ENCODE measurements at places on chromosomes 3 and 15. TPM values are rescaled to one million over a fixed set of nuclear protein-coding genes. Genes with fewer than 3 reads are reported as not detected.

The AHSG gene
- total RNA-seq: not detected

The KCNMB2 gene
- not detected for total RNA-seq

The AGBL1 gene
- total RNA-seq: not detected

The ALG1L2 gene
- total RNA-seq: not detected

The KLHL40 gene
- total RNA-seq: not detected

The FBXO40 gene
- total RNA-seq: not detected

The EPHB1 gene
- total RNA-seq: 0.28 TPM

The TNFSF10 gene
- 5.4 TPM for total RNA-seq

Measured in smooth muscle cell of bladder (primary cell).